ENCODE measurements at places on chromosomes 5 and 9. TPM values are rescaled to one million over a fixed set of nuclear protein-coding genes. Genes with fewer than 3 reads are reported as not detected.

DNA sequence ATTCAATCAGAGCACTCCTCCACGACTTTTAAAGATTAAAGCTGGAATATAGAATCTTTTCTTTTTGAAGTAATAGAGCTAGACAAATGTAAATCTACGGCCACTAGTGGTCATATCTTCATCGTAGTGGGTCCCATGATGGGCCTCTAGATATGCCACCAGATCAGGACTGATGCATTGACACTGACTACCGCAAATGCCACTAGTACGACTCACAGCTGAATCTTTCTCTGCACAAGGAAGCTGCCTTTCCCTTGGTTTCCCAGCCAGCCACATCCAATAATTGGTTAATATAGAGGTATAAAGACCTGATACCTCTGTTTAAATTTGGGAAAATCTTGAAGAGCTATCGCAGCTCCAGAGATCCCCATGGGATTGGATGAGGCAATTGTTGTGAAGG is 37.8 kb upstream of the ADRB2 start:
- DNase-seq: no peak

IFNA5 gene
- total RNA-seq: not detected

PCDHB11 gene
- total RNA-seq: 2.0 TPM

BAAT gene
- 1.0 TPM for total RNA-seq

DNA sequence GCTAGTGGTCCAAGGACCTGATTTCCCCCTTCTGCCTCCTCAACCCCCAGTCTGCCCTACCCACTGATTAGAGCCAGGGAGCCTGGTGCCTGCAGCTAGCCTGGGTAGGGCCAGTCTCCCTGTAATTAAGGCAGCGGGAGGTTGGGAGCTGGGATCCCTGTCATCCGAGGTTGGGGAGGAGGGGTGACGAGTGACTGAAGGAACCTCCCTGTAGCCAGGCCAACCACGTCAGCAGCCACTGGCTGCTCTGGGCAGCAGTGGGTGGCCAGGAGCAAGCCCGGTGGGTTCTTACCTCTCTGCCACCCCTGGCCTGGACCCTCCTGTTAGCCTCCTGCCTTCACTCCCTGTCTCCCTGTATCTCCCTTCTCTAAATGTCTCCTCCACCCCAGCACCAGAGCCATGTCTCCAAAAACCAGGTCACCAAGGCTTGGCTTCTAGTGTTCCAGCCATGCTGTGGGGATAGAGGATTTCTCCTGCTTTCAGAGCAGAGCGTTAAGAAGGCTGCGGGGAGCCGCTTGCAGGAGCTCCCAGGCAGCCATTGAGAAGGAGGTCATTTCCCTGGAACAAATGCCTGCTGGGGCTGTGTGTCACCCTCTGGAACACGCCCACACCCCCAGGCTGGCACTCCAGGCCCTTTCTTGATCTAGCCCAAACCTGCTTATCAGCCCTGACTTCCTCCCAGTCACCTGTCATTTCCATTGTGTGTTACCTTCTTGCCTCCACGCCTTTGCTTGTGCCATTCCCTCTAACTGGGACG is 65.0 kb upstream of the GGTA1 start:
- no peak for DNase-seq

DNA sequence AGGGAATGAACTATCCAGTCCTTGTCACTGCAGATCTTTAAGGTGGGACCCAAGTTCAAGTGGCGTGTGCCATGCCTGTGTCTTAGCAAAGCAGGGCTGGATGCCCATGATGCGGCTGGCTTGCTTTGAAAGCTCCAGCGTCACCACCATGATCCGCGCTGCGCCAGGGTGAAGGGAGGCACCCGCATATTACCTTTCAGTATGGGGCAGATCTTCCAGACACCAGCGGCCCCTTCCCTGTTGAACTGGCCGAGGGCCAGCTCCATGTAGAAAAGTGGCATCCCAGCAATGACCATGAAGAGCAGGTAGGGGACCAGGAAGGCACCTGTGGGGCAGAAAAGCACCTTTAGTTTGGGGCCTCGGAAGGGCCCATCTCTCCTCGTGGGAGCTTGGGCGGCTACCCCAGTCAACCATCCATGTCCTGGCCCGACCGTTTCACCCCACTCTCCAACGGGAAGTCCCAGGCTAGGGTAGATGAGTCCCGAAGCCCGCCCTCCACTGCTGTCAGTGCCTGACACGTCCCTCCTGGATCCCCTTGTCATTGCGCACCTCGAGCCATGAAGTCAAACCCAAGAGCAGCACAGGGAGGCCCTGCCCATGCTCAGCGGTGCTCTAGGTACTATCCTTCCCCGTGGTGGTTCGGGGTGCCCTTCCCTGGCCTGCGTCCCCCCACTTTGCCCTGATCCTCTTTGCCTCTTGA is 3.9 kb downstream of the SLC6A3 start:
- DNase-seq: no peak

- no peak for DNase-seq
Measured at GRCh38 chr9:27712806-27713205, 139.5 kb upstream of the C9orf72 start.

GRCh38 chr5:97192580-97193354 is 9.7 kb upstream of the RIOK2 start:
- DNase-seq: no peak

DNA sequence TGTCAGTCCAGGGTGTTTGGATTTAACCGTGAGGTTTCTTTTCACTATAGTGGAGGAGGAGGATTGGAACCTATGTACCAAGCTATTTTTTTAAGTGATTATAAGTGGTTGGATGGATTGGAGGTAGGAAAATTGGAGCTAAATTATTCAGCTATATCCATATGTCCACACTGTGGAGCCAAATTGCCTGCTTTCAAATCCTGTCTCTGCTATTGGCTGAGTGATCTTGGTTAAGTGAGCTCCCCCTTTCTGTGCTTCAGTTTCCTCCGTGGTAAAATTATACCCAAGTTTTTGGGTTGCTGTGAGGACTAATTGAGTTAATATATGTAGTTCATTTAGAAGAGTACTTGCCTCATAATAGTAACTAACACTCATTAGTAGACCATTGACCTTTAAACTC is 2.5 kb downstream of the CENPP start:
- no peak for DNase-seq

SPAAR gene
- 13.5 TPM for total RNA-seq

TAS2R1 gene
- not detected for total RNA-seq

STX17 gene
- 42.6 TPM for total RNA-seq

DNA sequence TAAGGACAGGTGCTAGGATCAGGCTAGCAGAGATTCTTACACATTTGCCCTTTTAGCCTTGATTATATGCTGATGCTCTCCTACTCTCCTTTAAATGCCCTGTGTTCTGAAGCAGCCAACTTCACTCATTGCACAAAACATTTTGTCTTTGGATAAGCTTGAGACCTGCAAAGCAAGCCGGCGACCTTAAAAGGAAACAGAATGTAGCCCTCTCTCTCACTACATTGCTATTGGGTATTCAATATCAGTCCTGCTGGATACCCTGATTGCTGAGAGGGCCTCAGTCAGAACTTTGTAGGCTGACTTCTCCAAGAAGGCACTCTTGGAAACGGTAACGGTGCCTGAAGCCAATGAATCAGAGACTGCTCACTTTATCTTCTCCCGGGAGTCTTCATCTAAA is 528.9 kb downstream of the DTWD2 start:
- DNase-seq: no peak

GRCh38 chr5:33999978-34000377 is 7.9 kb downstream of the AMACR start:
- no peak for DNase-seq

GRCh38 chr5:43354774-43355173 is 41.6 kb upstream of the HMGCS1 start:
- DNase-seq: no peak

THOC3 gene
- total RNA-seq: 22.8 TPM

PCDHB16 gene
- 4.1 TPM for total RNA-seq

- DNase-seq: no peak
Measured at GRCh38 chr9:124358631-124359030, 56.6 kb downstream of the PSMB7 start.

DNA sequence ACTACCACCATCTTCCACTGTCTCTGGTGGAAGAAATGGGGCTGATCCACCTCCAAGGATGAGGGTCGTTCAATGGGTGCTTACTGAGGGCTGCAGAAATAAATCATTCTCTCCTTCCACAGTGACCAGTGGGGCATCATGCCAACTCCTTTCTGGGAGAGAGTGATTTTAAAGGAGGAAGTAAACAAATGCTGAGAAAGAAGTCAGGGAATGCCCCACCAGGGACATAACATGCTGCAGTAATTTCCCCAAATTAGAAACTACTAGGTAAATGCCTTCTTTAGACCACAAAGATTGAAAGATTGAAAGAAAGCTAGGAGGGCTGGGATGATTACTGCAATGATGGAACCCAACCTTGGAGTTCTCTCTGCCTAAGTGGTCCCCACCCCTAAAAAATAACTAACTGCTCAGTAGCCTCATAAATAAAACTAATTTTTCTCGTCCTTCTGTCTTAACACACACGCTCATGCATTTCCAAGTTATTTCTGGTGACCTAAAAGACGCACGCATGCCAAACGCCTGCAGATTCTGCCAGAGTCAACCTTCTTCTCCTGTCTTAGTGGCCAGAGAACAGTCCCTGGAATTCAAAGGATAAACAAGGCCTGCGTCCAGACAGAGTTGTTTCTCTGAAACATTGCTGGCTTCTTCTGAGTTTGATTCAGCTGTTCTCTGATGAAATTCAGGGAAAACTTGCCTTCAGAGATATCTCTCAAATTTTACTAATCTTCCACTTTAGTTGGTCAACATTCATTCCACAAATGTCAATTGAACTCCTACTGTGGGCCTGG is 250.0 kb downstream of the NR3C1 start:
- DNase-seq: no peak

DNA sequence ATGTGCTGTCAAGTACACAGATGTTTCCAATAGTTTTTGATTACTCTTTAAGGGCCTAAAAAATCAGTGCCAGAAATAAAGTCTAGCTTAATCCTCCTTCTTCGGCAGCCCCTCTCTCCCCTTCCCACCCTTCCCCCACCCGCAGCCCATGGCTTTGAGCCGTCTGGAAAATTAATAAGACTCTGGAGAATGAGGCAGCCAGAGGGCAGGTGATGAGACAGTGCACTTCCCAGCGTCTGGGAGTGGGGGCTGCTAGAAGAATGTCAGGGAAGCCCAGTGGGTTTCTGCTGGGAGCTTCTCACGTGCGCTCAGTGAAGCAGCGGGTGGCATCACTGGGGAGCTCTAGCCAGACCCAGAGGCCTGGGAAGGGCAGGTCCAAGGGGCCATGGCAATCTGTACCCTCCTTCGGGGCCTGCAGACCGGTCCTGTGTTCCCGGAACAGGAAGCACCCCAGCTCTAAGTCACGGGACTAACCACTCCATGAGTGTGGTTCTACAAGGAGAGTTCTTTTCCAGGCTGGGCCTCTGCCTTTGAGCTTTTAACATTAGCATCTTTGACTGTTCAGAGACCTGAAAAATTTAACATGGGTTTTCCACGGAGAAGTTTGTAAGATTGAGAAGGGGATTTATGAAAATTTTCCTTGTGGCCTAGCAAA is 164.8 kb upstream of the OTULINL start:
- DNase-seq: no peak

- DNase-seq: no peak
Measured at GRCh38 chr9:35606138-35606504, 1.1 kb downstream of the TESK1 start.

ESM1 gene
- 2.7 TPM for total RNA-seq

DNA sequence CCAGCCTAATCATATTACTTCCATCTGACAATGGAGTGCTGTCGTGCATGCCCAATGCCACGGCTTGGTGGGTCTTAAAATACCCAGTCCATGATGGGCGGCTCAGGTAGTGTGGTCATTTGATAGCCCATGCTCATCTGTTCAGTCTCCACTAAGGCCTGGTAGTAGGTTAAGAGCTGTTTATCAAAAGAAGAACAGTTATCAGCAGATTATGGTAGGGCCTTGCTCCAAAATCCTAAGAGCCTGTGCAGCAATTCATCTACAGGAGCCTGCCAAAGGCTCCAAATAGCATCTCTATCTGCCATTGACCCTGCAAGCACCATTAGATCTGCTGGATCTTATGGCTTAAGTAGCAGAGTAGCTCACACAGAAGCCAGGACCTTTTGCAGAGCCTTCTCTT is 21.8 kb upstream of the NTRK2 start:
- DNase-seq: no peak

DNA sequence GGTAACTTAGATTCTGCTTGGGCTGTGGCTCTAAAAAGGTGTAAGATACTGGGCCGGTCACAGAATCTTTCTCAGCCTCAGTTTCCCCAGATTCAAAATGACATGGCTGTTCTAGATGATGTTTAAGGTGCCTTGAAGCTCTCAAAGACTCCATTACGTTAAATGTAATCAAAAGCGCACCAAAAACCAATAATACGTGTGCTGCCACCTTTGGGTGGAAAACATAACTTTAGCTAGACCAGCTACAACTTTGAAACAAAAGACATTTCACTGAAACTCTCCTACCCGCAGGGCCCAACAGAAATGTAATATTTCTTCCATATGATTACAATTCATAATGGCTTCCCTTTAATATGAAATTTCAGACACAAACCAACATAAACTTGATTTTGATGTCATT is 35.0 kb upstream of the PCSK5 start:
- DNase-seq: no peak

TRPM3 gene
- total RNA-seq: 0.35 TPM

GRCh38 chr9:91177661-91178280 is 183.9 kb downstream of the AUH start:
- DNase-seq: no peak

HRCT1 gene
- 10.8 TPM for total RNA-seq

GZMA gene
- total RNA-seq: 8.8 TPM

GAPT gene
- total RNA-seq: 5.2 TPM

SLC46A2 gene
- 17.0 TPM for total RNA-seq

- no peak for DNase-seq
Measured at GRCh38 chr5:69004676-69005075, 89.1 kb upstream of the SLC30A5 start.

DNA sequence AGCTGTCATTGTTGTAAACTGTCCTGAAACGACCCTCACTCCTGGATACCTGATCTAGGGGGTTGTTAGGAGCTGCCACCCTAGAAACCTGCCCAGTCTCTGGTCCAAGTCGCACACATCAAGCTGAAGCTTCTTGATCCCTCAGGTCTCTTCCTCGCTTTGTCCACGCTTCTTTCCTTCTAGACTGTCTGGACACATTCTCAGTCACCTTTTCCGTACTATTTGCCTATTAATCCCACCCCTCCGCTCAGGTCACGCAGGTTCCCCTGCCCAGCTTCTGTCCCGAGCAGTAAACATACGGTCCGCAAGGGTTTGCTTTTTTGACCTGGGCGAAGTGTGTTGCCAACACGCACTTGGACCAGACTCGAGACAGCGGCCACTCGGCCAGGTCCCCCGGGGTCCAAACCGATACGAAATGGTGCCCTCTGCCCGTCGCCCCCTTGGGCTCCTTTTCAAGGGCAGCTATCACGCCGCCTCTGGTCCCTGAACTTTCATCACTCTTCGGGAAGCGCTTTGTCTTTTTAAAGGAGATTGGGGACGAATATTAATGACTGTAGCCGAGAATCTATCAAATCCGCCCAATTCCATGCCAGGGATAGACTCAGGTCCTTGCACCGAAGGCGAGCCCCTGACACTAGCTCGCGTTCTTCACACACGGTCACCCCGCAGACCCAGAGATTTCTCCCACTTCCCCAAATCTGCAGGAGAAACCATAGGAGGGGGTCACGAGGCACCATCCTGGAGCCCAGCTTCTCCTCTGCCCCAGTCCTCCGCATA is 814 bp downstream of the PLCXD3 start:
- DNase-seq: peak; percentile 31

MYO10 gene
- total RNA-seq: 67.0 TPM

- no peak for DNase-seq
Measured at GRCh38 chr9:82923912-82924605, 138.9 kb downstream of the RASEF start.
